ENCODE measurements at places on chromosomes 4 and X. TPM values are rescaled to one million over a fixed set of nuclear protein-coding genes. Genes with fewer than 3 reads are reported as not detected.

DNA sequence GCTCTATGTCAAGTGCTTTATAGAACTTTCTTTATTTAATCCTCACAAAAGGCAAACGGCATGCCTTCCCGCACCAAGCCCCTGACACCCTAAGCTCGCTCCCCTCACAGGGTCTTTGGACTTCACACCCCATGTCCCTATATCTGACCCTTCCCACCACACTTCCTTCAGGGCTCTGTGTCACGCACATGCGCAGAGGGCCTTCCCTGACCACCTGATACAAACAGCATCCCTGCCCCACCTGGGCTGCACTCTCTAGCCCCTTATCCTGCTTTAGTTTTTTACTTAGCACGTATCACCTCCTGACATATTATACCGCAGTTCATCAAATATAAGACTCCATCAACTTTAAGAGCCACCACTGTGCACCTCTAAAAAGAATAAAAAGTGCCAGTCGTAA lies 49.8 kb downstream of the SOD3 start:
- no peak for DNase-seq

- no peak for DNase-seq
These were observed 65.2 kb downstream of the PHOX2B start for GRCh38 chr4:41683326-41683725.

GRCh38 chrX:44459501-44459900 lies 83.2 kb downstream of the FUNDC1 start:
- no peak for DNase-seq

Gene FAT1
- total RNA-seq: 483 TPM

- DNase-seq: peak; percentile 4
These were observed 5.2 kb downstream of the YIPF6 start for GRCh38 chrX:68503836-68504636.

Gene TMEM156
- total RNA-seq: 18.6 TPM

- no peak for DNase-seq
These were observed 6.9 kb downstream of the TEX13C start for GRCh38 chrX:125326599-125326998.

DNA sequence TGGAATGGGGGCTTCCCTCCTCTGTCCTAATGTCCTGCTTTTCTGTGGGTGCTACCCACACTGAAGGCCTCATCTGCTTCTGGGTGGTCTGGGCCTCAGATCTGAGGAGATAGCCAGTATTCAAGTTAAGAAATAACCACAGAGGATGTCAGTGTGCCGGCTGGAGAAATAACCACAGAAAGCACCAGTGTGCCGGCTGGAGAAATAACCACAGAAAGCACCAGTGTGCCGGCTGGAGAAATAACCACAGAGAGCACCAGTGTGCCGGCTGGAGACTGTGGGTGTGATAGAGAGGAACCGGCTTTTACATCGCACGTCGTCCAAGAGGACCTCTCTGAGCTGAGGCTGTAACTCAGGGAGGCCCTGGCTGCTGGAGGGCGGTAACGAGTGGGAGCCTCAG lies 65.7 kb upstream of the PSAPL1 start:
- no peak for DNase-seq

- no peak for DNase-seq
These were observed 2344.1 kb downstream of the PCDH7 start for GRCh38 chr4:33064238-33064637.
